ENCODE measurements at places on chromosomes 7 and 10.

DNA sequence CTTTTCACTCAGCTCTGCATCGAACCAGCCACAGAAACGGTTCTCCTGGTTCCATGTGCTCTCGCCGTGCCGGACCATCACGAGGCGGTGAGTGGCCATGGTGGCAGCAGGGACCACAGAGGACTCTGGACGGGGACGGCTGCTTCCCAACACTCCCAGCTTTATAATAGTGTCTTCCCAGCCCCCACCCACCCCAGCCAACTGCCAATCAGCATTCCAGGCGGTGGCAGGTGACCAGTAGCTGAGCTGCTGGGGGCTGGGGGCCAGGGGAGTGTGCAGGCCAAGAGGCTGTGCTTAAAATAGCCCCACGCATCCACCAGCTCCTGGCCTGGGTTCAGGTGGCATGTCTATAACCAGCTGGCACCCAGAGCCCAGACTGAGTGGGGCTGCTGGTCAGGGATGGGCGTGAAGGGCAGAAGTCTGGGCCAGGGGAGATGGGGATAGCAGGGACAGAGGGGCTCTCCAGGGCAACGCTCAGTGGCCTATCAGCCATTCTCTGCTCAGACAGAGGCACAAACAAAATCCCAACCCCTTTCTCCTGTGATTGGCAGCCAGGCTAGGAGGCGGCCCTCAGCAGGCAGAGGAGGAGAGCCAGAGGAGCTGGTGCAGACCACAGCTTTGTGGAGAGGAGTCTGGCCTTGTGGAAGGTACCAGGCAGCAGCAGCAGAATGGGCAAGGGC, at the start of gene PGAM2:
TSS of gene PGAM2 (minus strand) at position 137 of the 680 bp plus-strand sequence. CDS start at position 99, 38 bp downstream.
- no peak for DNase-seq

DNA sequence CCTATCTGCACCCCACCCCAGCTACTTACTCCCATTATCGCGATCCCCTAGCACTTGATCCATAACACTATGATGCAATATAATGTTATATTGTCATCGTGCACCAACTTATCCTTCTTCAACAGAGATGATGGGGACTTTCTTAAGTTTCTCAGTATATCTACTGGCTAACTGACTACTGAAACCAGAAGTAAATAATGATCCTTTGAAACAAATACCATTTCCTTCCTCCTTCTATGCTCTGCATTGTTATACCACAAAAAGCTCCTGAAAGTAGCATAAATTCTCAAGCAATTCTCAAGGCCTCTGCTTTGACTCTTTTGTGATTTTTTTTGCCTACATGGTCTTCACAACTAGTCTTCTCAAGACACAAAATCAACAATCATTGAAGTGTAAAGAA, 68.9 kb downstream of the HTR7 start:
- DNase-seq, result no peak

- DNase-seq, result no peak
These were observed 9.8 kb downstream of the DHX32 start for GRCh38 chr10:125871338-125871737.

GRCh38 chr7:23331132-23331531, 32.0 kb downstream of the MALSU1 start:
- DNase-seq, result no peak

DNA sequence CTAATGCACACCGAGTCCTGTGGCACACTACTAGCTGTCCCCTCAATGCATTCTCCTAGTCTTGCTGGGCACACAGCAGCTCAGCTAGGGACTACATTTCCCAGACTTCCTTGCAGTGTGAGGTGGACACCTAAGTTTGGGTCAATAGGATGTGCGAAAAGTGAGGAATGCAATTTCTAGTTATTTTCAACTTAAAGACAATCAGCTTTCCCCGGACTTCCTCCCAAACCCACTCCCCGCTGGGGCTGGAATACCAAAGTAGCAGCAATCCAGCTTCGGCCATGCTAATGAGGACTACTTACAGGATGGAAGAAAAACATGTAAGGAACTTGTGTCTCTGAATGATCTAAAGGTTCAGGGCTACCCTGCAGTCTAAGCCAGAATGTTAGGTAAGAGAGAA, 286.4 kb upstream of the LRRN3 start:
- no peak for DNase-seq

DNA sequence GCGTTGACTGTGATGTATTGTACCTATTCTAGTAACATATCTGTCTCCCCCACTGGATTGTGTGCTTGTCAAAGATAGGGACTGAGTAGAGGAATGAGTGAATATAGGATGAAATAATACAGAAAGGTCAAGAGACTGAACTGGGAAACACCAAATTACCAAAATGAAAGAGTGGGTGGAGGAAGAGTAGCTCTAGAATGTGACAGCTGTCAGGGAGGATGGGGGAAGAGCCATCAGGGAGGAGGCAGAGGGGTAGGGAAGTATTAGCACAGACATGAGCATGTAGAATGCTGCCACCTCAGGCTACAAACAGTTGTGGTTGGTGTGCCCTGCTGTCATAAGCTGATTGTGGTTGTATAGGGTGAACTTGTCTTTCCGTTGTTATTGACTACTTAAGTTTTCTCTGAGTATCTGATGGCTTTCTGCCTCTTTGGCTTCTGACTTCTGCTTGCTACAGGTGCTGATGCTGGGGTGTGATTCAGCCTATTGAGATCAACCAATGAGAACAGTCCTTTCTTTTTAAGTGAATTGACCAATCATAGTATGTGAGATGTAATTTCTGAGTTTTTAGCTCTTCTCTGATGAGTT, 5.6 kb downstream of the CCSER2 start:
- no peak for DNase-seq

GRCh38 chr7:99562832-99563231, 4.4 kb downstream of the ZNF655 start:
- no peak for DNase-seq

- no peak for DNase-seq
These were observed 23.5 kb upstream of the EIF5AL1 start for GRCh38 chr10:79488870-79489269.

DNA sequence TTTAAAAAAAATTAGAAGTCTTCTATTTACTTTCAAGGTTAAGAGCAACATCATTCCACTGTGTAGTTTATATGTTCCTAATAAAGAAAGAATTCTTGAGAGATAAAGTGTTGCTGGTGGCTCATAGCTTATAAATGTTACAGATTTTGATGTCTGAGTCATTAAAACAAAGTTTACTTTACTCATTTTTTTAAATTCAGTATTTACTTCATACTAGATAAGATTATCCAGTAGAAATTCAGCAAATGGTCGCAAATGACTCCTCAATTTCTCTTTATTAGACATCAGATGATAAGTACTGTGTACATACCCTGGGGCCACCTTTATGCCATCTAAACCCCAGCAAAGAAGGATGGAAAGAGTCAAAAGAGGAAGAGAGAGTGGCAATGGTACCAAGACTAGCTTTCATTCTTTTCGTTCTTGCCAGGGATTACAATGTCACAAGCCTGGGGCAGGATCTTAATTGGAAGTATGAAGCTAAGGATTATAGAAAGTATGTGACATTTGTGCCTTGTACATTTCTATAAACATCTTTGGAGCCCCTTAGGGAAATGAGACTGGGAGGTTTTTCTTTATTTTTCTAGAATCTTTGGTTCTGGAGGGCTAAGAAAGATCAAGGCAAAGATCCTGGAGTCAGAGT, 206.1 kb downstream of the CHRM2 start:
- no peak for DNase-seq

- no peak for DNase-seq
These were observed 9.9 kb downstream of the TAS2R41 start for GRCh38 chr7:143487566-143487965.

DNA sequence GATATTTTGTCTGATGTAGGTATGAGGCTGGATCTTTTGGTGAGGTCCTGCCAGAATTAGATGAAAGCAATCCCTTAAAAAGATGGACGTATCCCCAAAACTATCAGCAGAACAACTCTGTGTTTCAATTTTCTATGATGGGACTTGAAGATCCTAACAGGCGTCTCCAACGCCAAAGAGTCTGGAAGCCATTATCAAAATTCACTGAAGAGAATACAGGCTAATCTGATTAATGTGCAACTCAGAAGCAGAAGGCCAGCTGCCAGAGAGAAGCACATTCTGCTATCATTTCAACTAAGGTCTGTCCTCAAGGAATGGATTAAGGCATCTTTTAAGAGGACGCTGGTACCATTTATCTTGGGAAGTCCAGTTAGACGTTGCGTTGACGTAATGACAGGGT, 119.7 kb downstream of the FGFR2 start:
- DNase-seq, result no peak

GRCh38 chr7:42597300-42597699, 314.6 kb downstream of the C7orf25 start:
- DNase-seq, result no peak

DNA sequence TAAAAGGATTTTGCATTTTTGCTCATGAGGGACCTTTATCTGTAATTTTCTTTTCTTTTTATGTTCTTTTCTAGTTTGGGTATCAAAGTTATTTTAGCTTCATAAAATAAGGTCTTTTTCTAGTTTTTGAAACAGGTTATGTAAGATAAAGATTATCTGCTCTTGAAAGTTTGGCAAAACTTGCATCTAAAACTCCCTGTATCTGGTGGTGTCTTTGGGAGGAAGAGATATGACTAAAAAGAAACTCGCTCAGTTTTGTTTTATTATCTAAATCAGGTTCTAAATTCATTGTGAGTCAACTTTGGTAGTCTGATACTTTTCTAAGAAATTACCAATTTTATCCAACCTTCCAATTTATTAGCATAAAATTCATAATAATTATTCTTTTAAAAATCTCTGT, 55.1 kb downstream of the VCL start:
- no peak for DNase-seq

GRCh38 chr7:129525225-129525862, 23.0 kb downstream of the SMKR1 start:
- no peak for DNase-seq

DNA sequence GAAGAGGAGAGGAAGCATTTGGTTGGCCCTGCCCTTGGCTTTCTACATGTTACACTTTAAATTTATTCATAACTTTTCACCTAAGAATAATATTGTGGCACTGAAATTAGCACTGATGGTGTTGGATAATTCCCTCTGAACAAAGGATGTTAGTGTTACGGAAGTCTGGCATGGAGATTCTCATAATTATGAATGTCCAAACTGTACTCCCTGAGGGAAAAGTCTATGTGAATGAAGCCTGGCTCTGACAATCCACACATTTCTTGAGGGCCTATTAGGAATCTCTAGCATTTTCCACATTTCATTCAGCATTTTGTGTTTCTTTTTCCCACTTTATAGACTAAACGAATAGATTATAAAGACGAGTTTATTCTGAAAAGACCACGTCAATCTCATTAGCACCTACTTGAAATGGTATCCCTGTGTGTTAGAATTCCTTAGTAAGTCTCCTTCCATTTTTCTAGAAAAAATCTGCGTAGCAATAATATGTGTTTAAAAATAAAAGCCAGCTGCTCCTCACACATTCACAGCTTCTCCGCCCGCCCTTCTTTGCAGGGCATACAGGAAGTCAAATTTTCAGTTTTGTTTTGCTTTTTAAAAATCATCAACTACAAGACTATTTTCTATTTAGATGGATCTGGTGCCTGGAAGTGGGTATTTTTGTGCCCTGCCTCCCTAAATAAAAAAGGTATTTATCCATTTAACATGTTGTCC, 131.8 kb upstream of the PALS2 start:
- no peak for DNase-seq

DNA sequence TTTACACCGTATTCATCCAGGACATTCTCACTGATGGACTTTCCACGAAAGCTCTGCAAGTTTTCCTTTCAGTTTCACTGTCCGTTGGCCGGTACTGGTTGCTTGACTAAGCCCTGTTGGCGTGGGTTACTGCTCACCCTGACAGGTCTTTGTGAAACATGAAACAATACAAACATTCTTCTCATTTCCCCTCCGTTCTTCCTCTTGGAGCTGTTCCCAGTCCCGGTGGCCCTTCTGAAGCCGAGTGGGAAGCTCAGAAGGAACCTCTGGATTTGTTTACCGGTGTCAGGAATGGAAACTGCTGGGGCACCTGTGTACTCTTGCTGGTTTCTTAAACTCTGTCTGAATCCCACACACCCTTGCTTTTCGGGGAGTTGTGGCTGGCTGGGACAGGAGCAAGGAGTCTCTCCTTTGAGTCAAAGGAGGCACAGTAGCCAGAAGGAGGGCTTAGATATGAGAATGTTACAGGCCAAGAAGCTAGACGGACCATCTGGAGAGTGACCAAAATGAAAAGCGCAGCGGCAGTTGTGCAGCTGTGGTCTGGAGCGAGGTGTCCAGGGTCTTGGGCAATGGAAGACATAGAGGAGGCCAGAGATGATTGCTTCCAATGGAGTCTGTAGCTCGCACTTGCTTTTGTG, 45.7 kb downstream of the LYZL2 start:
- DNase-seq, result no peak

GRCh38 chr10:70595566-70596016, 7.0 kb downstream of the PRF1 start:
- DNase-seq, result no peak

DNA sequence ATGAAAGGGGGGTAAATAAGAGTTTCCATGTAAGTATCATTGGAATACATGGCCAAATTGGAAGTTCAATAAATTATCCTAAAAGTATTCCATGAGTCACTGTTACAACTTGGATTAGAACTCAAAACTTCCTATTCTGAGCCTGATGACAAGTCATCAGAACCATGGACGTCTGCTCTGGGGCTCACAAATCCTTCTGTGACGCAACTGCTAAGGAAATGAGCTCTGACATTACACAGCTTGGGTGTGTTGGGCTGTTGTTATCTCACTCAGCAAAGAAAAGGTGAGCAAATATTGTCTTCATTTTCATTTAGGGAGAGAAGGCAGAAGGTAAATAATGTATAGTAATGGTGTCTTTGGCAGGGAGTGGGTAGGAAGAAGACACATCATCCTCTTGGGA, 214.8 kb upstream of the ADO start:
- DNase-seq, result no peak

DNA sequence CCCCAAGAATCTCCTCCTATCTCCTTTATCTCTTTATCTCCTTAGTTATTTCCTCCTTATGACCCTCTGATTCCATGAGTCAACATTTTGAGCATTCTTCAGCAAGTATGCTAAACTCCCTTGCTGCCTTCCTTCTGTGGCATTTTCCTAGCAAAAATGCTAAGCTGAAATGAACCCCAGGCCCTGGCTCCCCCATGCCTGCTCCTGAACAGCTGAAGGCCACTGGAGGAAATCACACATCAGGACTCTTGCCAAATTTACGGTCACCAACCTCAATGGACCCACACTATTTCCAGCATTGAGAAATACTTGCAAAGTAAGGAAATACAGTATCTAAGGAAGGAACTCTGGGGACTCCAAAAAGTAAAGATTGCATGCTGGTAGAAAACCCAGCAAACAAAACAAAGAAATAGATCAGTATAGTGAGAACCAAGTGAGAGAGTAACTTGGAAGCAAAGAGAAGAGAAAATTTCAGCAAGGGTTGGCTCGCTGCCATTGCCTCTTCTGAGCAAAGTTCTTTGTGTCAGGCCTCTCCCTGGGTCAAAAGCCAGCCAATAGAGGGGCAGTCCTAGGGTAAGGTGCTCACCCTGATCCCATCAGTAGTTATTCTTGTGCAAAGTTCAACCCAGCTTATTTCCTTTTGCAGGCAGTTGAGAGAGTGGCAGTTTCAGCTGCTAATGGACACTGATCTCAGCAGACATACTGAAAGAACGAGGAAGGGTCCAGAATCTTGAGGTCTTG, 5.1 kb upstream of the PLEKHS1 start:
- no peak for DNase-seq

Data from stimulated activated CD4-positive, alpha-beta T cell treated with anti-CD3 and anti-CD28 coated beads, Interleukin-15, amount 100 ng/mL, for 1 hour (primary cell).